ENCODE measurements at places on chromosomes 5 and 9. TPM values are rescaled to one million over a fixed set of nuclear protein-coding genes. Genes with fewer than 3 reads are reported as not detected.

Gene TNPO1
- total RNA-seq = 181 TPM

Gene SHOC1
- total RNA-seq = not detected

Gene CTNND2
- total RNA-seq = 36.5 TPM

Gene TAF11L5
- not detected for total RNA-seq

Gene ORM2
- not detected for total RNA-seq

GRCh38 chr5:68333649-68334552 lies 118.3 kb downstream of the PIK3R1 start:
- no peak for DNase-seq

GRCh38 chr5:38622723-38623129 lies 66.3 kb upstream of the LIFR start:
- no peak for DNase-seq

DNA sequence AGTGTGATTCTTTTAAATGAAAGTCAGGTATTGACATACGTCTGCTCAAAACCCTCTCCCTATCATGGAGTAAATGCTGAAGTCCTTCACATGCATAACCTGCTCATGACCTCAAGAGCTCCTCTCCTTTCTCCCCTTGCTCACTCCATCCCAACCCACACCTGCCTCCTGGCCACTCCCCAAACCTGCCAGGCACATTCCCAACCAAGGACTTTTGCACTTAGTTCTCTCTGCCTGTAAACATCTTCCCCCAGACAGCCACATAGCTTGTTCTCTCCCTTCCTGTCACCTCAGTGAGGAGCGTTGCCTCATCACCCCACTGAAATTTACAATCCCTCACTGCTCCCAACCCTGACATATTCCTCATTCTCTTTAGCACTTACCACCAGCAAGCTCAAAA lies 8.7 kb downstream of the SETD9 start:
- DNase-seq = no peak

GRCh38 chr5:170389550-170389892 lies 354 bp upstream of the KCNMB1 start:
- DNase-seq = no peak

DNA sequence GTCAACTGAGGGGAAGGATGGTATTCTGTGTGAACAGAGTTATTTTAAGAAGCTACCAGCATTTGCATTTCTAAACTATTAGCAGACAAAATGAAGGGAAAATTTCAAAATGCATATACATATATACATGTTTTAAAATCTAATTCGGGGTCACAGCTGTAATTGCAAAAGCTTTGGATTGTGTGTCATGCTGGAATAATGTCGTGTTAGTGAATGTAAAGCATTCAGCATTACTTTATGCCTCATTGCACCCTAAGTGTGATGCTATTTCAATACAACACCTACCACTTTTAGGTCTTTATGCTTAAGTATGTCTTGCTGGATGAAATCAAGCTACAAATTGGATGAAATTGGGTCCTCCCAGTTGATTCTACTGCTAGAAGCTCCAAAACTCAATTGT lies 687.6 kb upstream of the MEF2C start:
- DNase-seq = no peak
